ENCODE measurements at places on chromosomes 13 and 19.

DNA sequence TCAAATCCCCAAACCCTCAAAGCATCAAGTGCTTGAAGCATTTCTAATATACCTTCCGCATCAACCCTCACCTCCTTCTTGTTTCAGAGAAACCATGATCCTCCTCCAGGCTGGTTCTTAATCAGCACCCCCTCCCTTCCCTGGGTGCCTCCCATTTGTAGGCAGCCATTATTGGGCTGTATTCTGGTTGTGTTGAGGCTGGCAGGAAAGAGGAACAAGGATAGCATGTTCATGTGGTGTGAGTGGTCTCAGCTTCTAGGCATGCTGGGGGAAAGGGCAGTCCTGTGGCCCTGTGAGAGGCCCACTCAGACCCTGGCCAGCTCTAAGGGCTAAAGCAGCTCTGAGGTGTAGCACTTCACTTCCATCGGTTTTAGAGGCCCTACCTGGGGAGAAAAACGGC is 18.9 kb upstream of the TRIM13 start:
- DNase-seq: no peak

GRCh38 chr13:46668302-46668720 is 115.3 kb downstream of the LRCH1 start:
- peak; percentile 58 for DNase-seq

GRCh38 chr19:4930664-4931063 is 21.4 kb downstream of the UHRF1 start:
- DNase-seq: no peak

GRCh38 chr13:30121666-30122065 is 185.7 kb downstream of the KATNAL1 start:
- DNase-seq: no peak

DNA sequence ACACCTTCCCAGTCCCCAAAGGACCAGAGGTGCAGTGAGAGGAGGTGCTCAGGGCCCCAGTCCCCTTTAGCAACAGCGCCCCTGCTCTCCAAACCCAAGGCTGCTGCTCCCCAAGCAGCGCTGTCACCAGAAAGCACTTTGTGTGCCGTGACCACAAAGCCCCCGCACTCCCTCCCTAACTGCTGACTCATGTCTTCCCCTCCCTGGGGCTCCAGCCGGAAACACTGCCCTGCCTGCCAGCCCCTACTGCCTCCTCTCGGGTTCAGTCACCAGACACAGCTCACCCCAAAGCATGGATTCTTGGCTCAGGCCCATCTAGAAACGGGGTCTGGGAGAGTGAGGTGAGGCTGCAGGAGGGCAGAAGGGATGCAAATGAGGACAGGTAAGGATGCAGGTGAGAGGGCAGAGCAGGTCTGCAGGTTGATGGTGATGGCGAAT is 4.9 kb upstream of the TNFSF14 start:
- peak; percentile 97 for DNase-seq

- DNase-seq: no peak
Measured at GRCh38 chr13:75445717-75446499, 36.1 kb downstream of the TBC1D4 start.

DNA sequence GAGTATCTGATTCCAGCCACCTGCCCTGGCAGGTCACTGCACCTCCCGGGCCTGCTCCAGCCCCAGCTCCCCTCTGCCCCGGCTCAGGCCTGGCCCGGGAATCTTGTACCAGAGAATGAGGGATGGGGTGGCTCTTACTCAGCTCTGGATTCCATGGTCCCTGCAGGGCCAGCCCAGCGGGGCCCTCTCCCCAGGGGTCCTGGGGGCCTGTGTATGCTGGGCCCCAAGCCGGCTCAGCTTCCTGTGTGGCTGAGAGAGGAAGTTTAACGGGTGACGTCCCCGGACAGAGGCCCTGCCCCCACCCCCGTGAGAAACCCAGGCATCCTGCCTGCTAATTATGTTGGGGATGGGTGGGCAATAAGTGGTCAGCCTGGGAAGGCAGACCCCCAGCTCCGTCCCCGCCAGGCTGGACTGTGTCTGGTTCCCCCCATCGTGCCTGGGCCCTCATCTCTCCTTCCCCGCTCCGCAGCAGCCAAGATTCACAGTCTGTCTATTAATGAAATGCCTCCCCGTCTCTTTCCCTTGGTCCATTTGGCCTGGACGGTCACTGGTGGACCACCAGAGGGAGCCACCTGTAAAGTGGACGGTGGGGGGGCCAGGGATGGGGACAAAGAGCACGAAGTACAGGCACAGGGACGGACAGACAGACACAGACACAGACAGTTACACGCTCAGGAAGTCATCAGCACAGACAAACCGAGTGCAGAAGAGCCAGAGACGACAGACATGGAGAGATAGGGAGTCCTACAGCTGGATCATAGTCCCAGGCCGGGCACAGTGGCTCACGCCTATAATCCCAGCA is at the start of gene DENND1C:
TSS of gene DENND1C (minus strand) at position 247 of the 802 bp plus-strand sequence. CDS start at position 155, 92 bp downstream.
- DNase-seq: peak; percentile 86

DNA sequence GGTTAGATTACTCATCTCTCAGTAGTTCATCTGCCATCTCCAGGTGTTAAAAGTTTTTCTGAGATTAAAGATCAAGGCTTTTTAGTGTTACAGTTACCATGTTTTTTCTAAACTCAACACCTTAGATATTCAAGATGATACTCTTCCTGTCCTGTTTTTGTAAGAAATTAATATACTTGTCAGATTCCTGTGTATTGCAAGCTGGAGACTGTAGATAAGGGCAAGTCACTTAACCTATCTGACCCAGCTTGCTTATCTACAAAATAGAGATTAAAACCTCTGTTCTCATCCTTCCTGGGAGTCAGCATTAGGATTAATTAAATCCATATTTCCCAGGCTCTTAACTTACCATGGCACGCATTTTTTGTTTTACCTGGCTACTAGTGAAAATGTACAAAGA is 25.2 kb downstream of the SUGT1 start:
- DNase-seq: no peak

GRCh38 chr13:74000876-74001275 is 133.3 kb downstream of the KLF12 start:
- no peak for DNase-seq

- DNase-seq: no peak
Measured at GRCh38 chr13:99982036-99982730, 599 bp downstream of the ZIC2 start.

DNA sequence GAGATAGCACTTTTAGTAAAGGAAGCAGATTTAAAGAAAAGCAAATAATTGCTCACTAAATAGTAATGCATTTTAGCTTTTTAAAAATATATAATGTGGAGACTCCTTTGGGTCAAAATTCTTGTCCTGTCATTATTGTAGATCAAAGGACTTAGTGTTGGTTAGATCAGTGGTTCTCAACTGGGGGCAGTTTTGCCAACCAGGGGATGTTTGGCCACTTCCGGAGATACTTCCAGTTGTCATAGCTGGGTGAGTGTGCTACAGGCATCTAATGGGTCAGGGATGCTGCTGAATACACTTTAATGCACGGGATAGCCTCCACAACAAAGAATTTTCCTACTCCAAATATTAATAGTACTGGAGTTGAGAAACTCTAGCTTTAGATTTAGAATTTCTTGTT is 126.8 kb downstream of the LMO7 start:
- no peak for DNase-seq

DNA sequence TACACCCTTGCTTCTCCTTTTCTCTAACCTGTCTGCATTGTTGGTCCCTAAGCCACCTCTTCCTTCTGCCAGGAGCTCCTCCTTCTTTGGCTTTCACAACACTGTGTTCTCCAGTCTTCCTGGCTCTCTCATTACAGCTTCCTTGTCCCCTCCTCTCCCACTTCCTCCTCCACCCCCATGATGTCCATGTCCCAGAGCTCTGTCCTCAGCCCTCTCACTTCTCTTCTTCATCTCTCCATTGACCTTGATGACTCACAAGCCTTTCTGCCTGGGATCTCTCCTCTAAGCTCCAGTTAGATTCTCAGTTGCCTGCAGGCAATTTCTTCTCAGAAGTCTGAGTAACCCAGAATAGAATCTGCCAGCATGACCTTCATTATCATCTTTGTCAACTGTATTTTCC is 100.3 kb upstream of the WASF3 start:
- no peak for DNase-seq

- no peak for DNase-seq
Measured at GRCh38 chr13:106318941-106319411, 216.5 kb downstream of the EFNB2 start.

- no peak for DNase-seq
Measured at GRCh38 chr13:24161980-24162525, 1.5 kb downstream of the SPATA13 start.

- DNase-seq: no peak
Measured at GRCh38 chr19:13633109-13633508, 126.8 kb upstream of the CACNA1A start.
